ENCODE measurements at places on chromosomes 12 and 14. TPM values are rescaled to one million over a fixed set of nuclear protein-coding genes. Genes with fewer than 3 reads are reported as not detected.

- no peak overlapping the region for H3K4me3 ChIP-seq
- peaks cover 24% of the 10 kb centered on the region for H3K27me3 ChIP-seq
- H3K36me3 ChIP-seq = no peaks in the 10 kb centered on the region
Observed at GRCh38 chr12:108930756-108931155, 50.9 kb downstream of the DAO start.

The TAS2R31 gene
- 1.9 TPM for total RNA-seq

DNA sequence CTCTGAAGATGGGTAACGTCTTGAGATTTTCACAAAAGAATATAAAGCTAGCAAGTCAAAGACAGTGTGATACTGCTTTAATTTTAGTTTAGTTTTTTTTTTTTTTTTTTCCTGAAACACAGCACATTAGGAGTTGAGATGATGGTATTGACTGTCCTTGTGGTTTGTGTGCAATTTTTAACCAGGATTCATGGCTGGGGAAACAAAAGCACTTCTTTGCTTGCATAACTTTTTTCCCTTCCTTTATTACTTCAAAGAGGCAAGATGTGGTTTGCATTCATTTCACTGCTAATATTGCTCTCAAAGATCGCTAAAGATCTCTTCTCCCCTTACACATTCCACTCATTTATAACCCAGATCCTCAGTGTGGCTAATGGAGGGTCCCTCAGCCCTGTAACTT, 157.1 kb upstream of the PZP start:
- H3K27me3 ChIP-seq = no peaks in the 10 kb centered on the region
- peaks cover 26% of the 10 kb centered on the region for H3K4me1 ChIP-seq
- H3K4me3 ChIP-seq = peak overlapping the region; percentile 58
- peak overlapping the region; percentile 70 for H3K27ac ChIP-seq
- no peaks in the 10 kb centered on the region for H3K36me3 ChIP-seq

- no peak for DNase-seq
- peak overlapping the region; percentile 14 for H3K27ac ChIP-seq
- H3K4me3 ChIP-seq = no peak overlapping the region
- H3K4me1 ChIP-seq = peaks cover 6% of the 10 kb centered on the region
- H3K36me3 ChIP-seq = peaks cover 64% of the 10 kb centered on the region
Observed at GRCh38 chr12:113232089-113232839, 11.0 kb downstream of the TPCN1 start.

GRCh38 chr12:119673634-119674033, 5.7 kb downstream of the PRKAB1 start:
- no peaks in the 10 kb centered on the region for H3K27me3 ChIP-seq
- no peak overlapping the region for H3K27ac ChIP-seq
- H3K4me3 ChIP-seq = no peak overlapping the region
- DNase-seq = no peak
- peaks cover 11% of the 10 kb centered on the region for H3K4me1 ChIP-seq

DNA sequence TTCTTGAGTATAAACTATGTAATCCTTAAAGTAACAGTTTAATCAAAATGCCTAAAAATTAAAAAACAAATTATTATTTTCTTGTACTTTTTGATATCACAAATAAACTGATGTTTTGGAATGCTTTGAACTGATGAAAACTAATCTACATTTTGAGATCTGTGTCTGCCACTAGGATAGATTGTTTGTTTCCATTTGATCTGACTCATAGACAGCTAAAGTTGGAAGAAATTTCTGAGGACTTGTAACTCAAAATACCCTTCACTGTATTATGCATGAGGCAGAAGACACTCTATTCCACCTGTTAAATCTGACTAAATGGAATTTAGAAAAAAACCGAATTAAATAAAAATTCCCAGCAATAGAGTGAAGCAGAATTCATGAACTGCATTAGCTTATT, 1400.0 kb upstream of the FLRT2 start:
- H3K27ac ChIP-seq = no peak overlapping the region
- no peak overlapping the region for H3K4me3 ChIP-seq
- H3K4me1 ChIP-seq = no peaks in the 10 kb centered on the region
- H3K27me3 ChIP-seq = no peaks in the 10 kb centered on the region

The TEX52 gene
- total RNA-seq = not detected

The PSMB11 gene
- total RNA-seq = not detected

DNA sequence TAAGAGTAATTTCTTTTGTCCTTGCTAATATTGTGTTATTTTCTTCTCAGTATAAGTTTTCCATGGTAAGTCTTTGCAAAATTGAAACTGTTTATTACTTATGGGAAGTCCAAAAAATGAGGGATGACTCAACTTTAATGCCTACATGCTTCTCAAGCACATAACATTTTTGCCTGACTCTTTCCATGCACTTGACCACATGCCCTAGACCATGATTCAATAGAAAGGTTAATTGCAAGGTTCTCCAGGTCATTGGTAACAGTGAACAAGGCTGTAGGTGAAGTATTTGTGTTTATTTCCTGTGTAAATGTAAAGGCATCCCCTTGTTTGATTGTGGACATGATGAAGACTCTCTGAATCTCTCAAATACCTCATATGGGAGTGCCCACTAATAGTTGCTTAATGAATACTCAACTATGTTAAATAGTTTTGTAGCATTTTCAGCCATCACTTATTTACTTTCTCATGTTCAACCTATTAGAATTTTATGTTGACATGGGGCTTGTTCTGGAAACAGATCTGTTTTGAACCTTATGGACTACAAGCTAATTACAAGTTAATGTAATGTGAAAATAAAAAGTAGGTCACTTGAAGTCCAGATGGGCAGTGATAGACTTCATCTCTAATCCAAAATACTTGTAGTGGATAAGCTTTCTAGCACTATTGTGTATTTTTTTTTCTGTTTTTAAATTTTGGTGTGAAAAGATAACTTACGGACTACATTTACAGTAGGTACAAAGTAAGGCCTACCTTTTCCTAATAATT, 131.7 kb downstream of the TMTC2 start:
- no peaks in the 10 kb centered on the region for H3K4me1 ChIP-seq
- no peak overlapping the region for H3K4me3 ChIP-seq
- H3K27ac ChIP-seq = no peak overlapping the region

- no peak overlapping the region for H3K27ac ChIP-seq
- H3K27me3 ChIP-seq = no peaks in the 10 kb centered on the region
- H3K36me3 ChIP-seq = peaks cover 24% of the 10 kb centered on the region
- H3K4me1 ChIP-seq = peaks cover 29% of the 10 kb centered on the region
- H3K4me3 ChIP-seq = no peak overlapping the region
Observed at GRCh38 chr12:45966486-45966885, 23.9 kb downstream of the SCAF11 start.

The IAPP gene
- not detected for total RNA-seq

DNA sequence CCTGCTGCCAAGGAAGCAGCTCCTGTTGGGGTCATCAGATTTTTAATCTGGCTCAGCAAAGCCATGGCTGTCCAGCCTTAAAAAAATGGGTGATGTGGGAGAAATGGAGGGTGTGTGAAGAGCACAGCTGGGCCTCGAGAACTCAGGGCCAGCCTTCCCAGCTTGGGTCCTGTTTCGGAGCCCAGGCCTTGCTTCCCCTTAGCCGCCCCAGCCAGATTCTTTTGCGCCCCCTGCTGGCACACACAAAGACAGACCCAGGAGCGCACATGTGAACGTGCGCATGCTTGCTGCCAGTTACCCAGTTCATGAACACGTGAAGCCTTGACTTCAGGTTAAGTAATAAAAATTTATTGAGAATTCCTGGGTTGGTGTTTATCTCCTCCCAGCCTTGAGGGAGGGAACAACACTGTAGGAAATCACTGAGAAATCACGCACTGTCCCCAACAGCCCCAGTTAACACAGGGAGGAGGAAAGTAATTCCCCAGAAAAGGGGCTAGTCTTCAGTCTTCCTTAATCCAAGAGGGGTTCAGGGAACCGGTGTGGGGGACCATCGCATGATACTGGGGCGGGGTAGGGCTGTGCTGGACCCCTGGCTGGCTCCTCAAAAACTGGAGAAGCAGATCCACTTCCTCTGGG, 5.3 kb downstream of the PHB2 start:
- peak overlapping the region; percentile 87 for H3K4me3 ChIP-seq
- peak overlapping the region; percentile 94 for H3K27ac ChIP-seq
- H3K27me3 ChIP-seq = no peaks in the 10 kb centered on the region
- DNase-seq = peak; percentile 92

The RAPGEF3 gene
- total RNA-seq = 3.4 TPM

The EVL gene
- 52.5 TPM for total RNA-seq

GRCh38 chr12:92757597-92758121, 54.9 kb downstream of the PLEKHG7 start:
- H3K36me3 ChIP-seq = no peaks in the 10 kb centered on the region
- no peak overlapping the region for H3K27ac ChIP-seq
- peaks cover 16% of the 10 kb centered on the region for H3K4me1 ChIP-seq
- no peak for DNase-seq
- no peaks in the 10 kb centered on the region for H3K27me3 ChIP-seq
- no peak overlapping the region for H3K4me3 ChIP-seq

The RPS6KA5 gene
- total RNA-seq = 2.2 TPM

DNA sequence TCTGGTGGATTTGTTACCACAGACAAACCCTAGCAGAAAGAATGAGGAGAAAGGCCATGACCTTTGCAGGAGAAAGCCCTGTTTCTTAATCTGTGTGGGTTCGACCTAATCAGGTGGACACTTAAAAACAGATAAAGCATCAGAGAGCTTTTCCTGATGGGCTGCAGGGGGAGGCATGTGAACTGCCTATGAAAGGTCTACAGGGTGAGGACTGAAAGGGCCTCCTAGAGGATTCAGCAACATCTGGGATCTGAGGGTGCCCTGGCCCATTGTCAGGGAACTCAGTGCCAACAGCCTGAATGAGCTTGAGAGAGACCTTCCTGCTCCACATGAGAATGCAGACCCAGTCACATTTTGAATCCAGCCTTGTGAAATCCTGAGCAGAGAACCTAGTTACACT, 178.8 kb upstream of the DDHD1 start:
- no peaks in the 10 kb centered on the region for H3K27me3 ChIP-seq
- no peak overlapping the region for H3K4me3 ChIP-seq
- no peak for DNase-seq
- no peak overlapping the region for H3K27ac ChIP-seq
- no peaks in the 10 kb centered on the region for H3K36me3 ChIP-seq

GRCh38 chr12:106197906-106198623, 49.8 kb downstream of the CKAP4 start:
- no peak for DNase-seq
- peaks cover 6% of the 10 kb centered on the region for H3K4me1 ChIP-seq
- H3K36me3 ChIP-seq = no peaks in the 10 kb centered on the region
- no peaks in the 10 kb centered on the region for H3K27me3 ChIP-seq
- no peak overlapping the region for H3K4me3 ChIP-seq

The ANO2 gene
- total RNA-seq = not detected

The INHBC gene
- not detected for total RNA-seq

DNA sequence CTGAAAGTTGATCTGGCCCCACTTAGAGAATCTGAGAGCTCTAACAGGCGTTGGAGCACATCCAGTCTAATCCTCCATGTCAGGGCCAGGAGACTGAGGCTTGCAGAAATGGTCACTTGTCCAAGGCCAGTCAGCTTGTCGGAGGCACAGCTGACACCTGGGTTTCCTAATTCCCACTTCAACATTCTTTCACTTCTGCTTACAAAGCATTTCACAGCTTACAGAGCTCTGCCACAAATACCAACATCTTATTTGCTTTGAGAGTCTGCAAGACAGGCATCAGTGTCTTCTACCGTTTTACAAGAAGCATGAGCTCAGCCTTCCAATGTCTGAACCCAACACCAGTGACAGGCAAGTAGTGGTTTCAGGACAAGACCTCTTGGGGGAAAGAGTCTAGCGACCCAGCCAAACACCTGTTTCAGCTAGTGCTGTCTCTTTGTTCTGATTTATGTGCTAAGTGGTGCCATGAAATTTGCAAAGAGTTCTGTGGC, 31.8 kb downstream of the ISCA2 start:
- no peaks in the 10 kb centered on the region for H3K27me3 ChIP-seq
- no peak overlapping the region for H3K27ac ChIP-seq
- no peak overlapping the region for H3K4me3 ChIP-seq
- DNase-seq = no peak
- H3K4me1 ChIP-seq = no peaks in the 10 kb centered on the region
- no peaks in the 10 kb centered on the region for H3K36me3 ChIP-seq

The ABCC9 gene
- 0.12 TPM for total RNA-seq

- peak overlapping the region; percentile 64 for H3K27ac ChIP-seq
- H3K4me1 ChIP-seq = peaks cover 31% of the 10 kb centered on the region
- H3K36me3 ChIP-seq = no peaks in the 10 kb centered on the region
- H3K27me3 ChIP-seq = no peaks in the 10 kb centered on the region
- DNase-seq = peak; percentile 34
Observed at GRCh38 chr14:96811265-96811664, 14.1 kb downstream of the VRK1 start.

The EAPP gene
- 38.9 TPM for total RNA-seq

- H3K27ac ChIP-seq = peak overlapping the region; percentile 75
- peaks cover 26% of the 10 kb centered on the region for H3K36me3 ChIP-seq
- DNase-seq = no peak
- H3K4me1 ChIP-seq = peaks cover 45% of the 10 kb centered on the region
- H3K27me3 ChIP-seq = no peaks in the 10 kb centered on the region
Observed at GRCh38 chr12:65935906-65936901, 111.9 kb downstream of the HMGA2 start.

GRCh38 chr12:113269257-113269943, 48.1 kb downstream of the TPCN1 start:
- no peak for DNase-seq
- H3K27ac ChIP-seq = no peak overlapping the region
- no peaks in the 10 kb centered on the region for H3K27me3 ChIP-seq
- no peak overlapping the region for H3K4me3 ChIP-seq
- peaks cover 16% of the 10 kb centered on the region for H3K4me1 ChIP-seq

The LACRT gene
- not detected for total RNA-seq

GRCh38 chr12:14207905-14208551, 157.5 kb upstream of the ATF7IP start:
- H3K4me3 ChIP-seq = no peak overlapping the region
- no peaks in the 10 kb centered on the region for H3K27me3 ChIP-seq
- H3K36me3 ChIP-seq = no peaks in the 10 kb centered on the region
- no peak for DNase-seq
- no peak overlapping the region for H3K27ac ChIP-seq

DNA sequence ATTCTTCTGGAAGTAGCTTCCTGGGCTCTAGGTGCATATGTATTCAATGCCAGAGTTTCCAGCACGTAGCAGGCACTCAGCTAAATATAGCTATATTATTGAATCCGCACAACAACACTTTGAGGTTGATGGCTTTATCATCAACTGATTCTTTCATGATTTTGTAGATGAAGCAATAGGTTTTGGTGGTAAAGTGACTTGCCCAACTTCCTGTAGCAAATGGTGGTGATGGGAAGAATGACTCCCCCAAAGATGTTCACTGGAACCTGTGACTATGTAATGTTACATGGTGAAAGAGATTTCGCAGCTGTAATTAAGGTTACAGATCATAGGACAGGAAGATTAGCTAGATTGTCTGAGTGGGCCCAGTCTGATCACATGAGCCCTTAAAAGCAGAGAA, 3.2 kb downstream of the TDRD9 start:
- peaks cover 6% of the 10 kb centered on the region for H3K36me3 ChIP-seq
- H3K27me3 ChIP-seq = no peaks in the 10 kb centered on the region
- no peak overlapping the region for H3K27ac ChIP-seq
- DNase-seq = no peak

The PPP1R3E gene
- 7.2 TPM for total RNA-seq

GRCh38 chr14:100397005-100397404, 73.9 kb downstream of the SLC25A47 start:
- DNase-seq = no peak
- H3K27ac ChIP-seq = no peak overlapping the region
- H3K4me3 ChIP-seq = no peak overlapping the region
- H3K4me1 ChIP-seq = peaks cover 11% of the 10 kb centered on the region

All from MCF 10A (cell line).